M059J (cell line): ENCODE measurements at places on chromosomes 4 and X. TPM values are rescaled to one million over a fixed set of nuclear protein-coding genes. Genes with fewer than 3 reads are reported as not detected.

SCD5 gene
- total RNA-seq, result 17.2 and 26.1 TPM in 2 replicates

CXorf49B gene
- total RNA-seq, result not detected in 2 replicates

DNA sequence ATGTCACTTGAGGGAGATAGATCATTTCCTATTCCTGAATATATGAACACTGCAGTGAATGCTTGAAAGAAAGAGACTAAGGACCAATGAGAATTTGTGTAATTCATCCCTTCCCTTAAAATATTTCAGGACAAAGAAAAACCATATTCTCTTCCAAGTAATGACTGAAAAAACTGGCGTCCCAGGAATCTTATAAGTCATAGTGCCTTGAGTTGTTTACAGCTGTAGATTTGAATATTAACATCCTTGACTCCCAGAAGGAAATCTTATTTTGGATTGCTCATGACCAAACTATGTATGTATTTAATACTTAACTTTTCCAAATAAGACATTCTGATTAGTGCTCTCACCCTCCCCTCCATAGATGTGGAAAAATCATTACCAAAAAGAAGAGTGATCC, 55.5 kb downstream of the CLDN22 start:
- peak; percentile 15 for DNase-seq

DNA sequence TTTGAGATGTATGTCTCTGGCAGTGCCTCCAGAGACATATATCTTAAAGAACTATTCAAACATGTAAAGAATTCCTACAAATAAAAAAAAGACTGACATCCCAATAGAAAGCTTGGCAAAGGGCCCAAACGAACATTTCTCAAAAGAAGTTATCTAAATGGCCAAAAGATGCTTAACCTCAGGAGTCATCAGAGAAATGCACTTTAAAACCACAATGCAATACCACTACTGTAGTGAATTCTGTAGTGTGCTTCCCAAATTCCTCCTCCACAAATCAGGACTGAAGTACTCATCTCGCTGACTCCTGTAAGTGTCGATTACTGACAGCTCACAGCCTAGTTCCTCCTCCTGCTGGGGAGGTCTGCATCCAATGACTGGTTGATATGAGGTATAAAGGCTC, 129.0 kb upstream of the MAMLD1 start:
- peak; percentile 80 for DNase-seq

DNA sequence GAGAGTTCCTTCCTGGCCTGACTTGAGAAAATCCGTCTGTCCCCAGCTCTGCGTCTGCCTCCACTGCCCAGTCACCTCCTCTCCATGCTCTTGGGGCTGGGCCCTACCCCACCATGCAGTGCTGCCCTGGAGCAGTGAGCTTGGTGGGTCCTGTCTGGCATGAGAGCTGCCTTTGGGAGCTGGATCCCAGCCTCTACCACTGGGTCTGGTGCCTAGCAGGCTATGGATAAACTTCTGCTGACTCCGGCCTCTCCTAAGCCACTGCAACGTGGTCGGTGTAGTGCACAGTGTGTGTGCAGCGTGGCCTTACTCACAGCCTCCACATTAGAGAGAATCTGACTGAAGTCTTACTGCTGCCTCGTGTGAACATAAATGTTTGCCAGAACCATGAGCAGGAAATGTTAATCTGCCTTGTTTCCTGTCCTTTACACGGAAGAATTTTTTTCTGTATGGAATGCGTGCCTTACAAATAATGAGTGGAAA, 47.6 kb downstream of the HTT start:
- no peak for DNase-seq
